Forelimb muscle (tissue), 1 donor: ENCODE measurements at places on chromosomes 4 and X.

DNA sequence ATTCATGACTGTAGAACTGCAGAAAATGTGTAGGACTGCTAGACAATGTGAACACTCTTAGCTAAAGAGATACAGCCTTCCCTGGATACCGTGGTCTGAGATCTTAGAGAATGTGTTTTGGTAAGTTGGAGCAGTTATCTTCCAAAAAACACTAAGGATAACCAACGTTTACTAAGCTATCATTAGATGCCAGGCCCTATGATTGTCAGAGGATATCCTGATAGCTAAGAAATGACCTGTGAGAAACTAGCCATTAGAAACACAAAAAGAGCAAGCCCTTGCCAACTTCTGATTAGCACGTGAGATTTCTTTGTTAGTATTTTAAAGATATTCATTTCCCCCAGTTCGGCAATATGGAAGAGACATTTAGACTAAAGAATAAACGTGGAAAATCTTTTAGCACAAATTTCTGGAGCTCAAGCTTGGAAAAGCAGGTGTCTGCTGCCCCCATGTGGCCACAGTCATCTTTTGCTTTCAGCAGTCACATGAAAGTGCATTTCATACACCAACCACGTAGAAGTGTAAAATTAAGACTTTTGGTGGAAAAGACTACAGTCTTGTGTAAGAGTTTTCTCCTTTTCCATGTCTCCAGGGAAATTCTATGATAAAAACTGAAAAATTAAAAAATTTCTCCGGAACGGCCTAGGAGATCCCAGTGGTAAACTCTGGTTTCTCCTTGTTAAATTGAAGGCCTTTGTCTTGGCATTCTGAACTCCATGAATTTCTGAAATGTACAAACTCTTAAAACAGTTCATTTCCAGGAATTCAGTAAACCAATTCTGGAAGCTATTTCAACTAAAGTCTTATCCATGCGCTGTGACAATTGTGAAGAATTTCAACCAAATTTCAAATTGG is 136.4 kb downstream of the ZNF674 start:
- peak; percentile 44 for DNase-seq

- no peak for DNase-seq
These were observed 391.8 kb upstream of the MAGEB16 start for GRCh38 chrX:35406386-35406785.

- no peak for DNase-seq
These were observed 144.5 kb downstream of the SMIM20 start for GRCh38 chr4:26058537-26058936.

DNA sequence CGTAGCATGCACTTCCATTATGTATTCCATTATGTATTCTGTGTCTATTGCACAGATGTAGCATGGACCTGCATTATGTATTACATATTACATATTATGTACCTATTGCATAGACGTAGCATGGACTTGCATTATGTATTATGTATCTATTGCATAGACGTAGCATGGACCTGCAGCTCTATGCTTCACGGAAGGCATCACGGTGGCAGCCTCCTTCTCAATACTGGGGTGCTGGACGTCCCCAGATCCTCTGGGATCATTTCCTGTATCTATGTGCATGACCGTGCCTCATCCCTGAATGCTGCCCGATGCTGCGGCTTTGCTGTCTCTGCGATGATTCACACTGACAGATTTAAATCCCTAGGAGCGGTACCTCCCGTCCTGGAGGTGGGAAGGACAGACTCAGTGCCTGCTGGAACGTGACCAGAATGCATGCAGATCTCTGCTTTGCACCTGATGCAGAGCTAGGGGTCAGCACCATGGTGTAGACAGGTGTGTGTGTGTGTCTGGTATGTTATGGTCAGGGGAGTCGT is 317.5 kb downstream of the DHRSX start:
- no peak for DNase-seq

GRCh38 chr4:36990128-36990872 is 254.2 kb upstream of the NWD2 start:
- no peak for DNase-seq

GRCh38 chr4:84948056-84948455 is 18.4 kb downstream of the WDFY3 start:
- DNase-seq, result no peak

DNA sequence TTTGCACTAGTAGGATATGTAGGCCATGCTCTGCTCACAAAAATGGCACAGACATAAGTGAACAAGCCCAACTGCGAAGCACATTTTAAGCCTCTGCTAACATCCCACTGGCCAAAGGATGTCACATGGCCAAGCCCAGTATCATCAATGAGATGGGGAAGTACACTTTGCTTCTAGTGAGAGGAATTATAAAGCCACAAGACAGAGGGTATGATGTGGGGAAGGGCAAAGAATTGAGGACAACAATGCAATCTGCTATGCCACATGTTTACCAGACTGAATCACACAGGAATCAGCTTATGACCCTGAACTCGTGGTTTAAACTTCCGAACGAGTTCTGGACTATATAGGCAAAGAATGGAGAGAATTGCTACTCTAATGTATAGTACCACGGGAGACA is 39.1 kb downstream of the SUPT20HL1 start:
- no peak for DNase-seq

GRCh38 chr4:124018383-124019317 is 622.1 kb downstream of the SPRY1 start:
- no peak for DNase-seq

GRCh38 chr4:79141530-79141929 is 184.3 kb downstream of the NAA11 start:
- DNase-seq, result no peak

GRCh38 chr4:183831683-183832082 is 73.4 kb upstream of the STOX2 start:
- no peak for DNase-seq

DNA sequence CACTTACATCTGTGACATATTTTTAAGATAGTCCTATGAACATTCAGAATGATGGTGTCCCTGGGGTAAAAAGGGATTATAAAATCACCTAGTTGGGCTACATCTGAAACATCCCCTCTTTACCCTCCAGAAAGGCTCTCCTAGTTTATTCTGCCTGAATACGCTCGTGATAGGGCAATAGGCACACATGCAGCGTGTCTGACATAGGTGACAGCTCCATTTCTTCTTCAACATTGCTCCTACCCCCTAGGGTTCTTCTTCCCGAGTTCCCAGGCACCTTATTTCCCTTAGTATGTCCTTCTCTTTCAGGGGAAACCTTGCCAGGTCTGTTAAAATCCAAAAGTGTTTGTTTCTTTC is 27.1 kb upstream of the CFAP299 start:
- DNase-seq, result no peak

DNA sequence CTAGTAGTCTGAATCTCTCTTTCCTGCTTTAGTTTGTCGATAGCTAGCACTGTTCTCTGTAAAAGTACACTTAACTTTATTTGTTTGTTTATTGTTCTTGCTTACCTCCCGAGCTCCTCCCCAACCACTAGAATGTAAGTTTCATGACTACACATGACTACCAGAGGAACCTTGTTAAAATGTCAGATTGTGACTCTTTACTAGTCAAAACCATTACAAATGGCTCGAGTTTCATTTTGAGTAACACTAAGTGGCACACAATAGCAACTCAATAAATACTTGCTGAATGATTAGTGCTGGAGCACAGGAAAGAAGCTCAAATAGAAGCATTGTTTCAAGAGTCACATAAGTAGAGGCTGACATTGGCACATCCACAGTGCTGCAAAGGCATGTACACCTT is 116.1 kb downstream of the MAPK10 start:
- no peak for DNase-seq

- no peak for DNase-seq
These were observed 9.6 kb downstream of the CTAG1A start for GRCh38 chrX:154594491-154594890.

DNA sequence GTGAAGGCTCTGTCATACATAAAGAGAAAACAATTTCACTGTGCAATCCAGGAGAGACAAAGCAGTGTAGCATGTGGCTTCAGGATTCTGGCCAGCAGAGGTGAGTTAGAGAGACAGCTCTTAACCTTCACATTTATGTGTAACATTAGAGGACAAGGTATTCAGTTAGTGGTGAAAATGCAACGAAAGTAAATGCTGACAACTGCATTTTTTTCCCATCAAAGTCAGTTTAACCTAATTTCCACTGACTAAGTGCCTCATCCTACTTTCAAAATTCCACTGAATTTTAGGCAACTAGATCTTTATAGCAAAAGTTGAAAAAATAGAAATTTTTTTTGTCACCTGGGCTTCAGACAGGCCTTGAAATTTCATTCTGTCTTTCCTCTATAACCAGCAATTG is 130.8 kb upstream of the LNX1 start:
- DNase-seq, result no peak

GRCh38 chr4:67437974-67438713 is 107.2 kb downstream of the CENPC start:
- DNase-seq, result no peak

DNA sequence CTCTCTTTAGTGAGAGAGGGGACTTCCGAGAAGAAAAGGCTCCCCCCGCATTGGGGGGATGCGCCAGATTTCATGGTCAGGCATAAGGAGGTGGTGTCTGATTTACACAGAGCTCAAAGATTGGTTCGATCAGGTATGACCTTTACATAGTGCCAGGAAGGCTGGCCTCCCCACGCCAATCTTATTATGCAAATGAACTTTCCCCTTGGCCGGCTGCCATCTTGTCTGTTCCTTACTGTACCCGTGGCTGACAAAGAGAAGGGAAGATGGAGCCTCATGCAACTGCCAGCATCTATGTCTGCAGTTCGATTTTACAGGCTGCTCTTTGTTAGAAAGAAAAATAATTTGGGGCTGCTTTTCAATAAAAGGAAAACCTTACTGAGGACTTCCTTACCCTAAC is 197.2 kb downstream of the GPM6A start:
- DNase-seq, result no peak

- DNase-seq, result no peak
These were observed 188.0 kb upstream of the RBPJ start for GRCh38 chr4:26132858-26133257.

DNA sequence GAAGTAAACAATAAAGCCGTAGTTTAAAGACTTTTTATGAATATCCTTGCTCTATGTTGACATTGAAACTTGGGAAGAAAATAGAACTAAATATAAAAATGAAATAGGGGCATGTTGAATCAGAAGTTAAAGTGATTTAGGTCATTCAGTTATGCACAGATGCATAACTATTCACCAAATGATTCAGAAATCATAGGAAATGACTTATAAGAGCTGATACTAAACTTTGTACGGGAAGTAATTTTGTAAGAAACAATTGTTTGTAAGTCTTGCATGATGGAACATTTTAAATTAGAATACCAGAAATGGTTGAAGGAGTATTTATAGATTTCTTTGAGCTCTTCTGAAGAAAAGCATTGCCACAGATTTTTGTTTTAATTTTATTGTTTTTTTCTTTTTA is 246.5 kb downstream of the CPE start:
- no peak for DNase-seq

DNA sequence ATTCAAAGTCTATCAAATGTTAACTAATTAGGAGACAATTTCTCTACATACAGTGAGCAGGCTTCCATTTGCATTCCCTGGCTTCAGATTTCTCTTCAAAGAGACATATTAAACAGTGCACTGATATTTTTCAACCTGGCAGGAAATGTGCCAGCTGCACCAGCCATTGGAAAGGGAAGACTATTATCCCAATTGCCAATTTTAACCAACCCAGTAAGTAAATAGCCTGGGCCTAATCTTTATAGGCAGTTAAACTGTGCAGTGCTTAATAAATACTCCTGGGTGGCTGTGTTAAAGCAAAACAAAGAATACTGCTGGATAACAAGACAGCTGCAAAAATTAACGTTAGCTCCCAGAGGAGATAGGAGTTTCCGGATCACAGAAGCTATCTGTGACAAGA is 111.9 kb upstream of the GALNT7 start:
- DNase-seq, result no peak

GRCh38 chr4:47736555-47736954 is 101.3 kb downstream of the CORIN start:
- no peak for DNase-seq

- no peak for DNase-seq
These were observed 95.2 kb downstream of the DCLK2 start for GRCh38 chr4:150173432-150173861.

- no peak for DNase-seq
These were observed 21.4 kb upstream of the SLC10A6 start for GRCh38 chr4:86870442-86871069.
